ENCODE measurements at places on chromosomes 7 and 10.

DNA sequence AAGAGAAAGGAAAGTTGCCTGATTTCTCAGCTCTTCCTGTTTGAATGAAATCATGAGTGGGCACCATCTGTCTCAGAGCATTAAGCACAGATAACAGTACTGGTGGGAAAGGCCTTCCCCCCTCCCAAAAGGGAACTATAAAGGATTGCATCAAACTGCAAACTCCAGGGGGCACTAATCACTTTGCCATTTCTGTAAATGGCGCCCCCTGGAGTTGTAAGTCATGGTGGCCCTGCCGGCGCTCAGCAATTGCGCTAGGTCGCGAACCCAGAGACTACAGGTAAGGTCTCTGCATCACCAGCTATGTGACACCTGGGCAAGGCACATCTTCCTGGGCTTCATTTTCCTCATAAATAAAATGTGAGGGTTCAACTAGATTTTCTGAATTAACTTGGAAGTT is 11.1 kb downstream of the LRRC4 start:
- no peak for DNase-seq

GRCh38 chr7:87170828-87171227 is 18.6 kb downstream of the DMTF1 start:
- DNase-seq: no peak

GRCh38 chr10:132702601-132703418 is 83.1 kb downstream of the NKX6-2 start:
- no peak for DNase-seq

- DNase-seq: no peak
These were observed 154.0 kb downstream of the PLXDC2 start for GRCh38 chr10:19970256-19970655.

- no peak for DNase-seq
These were observed 36.2 kb upstream of the GTF2IRD1 start for GRCh38 chr7:74417419-74417971.

DNA sequence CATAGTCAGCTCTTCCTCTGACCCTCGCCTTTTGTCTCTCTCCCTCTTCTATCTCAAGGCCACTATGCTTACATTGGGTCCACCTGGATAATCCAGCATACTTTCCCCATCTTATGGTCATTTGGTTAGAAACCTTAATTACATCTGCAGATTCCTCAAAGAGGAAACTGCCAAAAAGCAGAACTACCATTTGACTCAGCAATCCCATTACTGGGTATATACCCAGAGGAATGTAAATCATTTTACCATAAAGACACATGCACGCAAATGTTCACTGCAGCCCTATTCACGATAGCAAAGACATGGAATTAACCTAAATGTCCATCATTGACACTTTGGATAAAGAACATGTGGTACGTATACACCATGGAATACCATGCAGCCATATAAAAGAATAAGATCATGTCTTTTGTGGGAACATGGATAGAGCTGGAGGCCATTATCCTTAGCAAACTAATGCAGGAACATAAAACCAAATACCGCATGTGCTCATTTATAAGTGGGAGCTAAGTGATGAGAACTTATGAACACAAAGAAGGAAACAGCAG is 114.8 kb upstream of the NPY start:
- DNase-seq: no peak

GRCh38 chr7:38296059-38296857 is 22.8 kb upstream of the TARP start:
- no peak for DNase-seq

GRCh38 chr7:83478616-83479015 is 170.3 kb downstream of the SEMA3E start:
- DNase-seq: no peak

DNA sequence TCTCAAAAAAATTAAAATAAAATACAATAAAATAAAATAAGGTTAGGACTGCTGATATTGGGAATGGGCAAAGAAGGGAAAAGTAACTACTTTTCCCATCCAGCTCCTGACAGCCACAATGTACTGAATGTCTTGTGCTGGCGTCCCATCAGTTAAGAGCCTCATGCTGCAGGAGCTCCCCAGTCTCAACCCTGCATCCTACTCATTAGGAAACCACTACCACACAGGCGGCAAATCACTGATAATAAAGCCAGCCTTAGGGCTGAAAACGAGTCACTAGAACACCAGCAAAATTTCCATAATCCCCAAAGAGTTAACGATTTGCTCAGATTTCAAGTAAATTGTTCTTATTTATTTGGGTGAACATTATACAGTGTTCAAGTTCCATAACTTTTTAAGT is 4.3 kb downstream of the YWHAG start:
- no peak for DNase-seq

GRCh38 chr7:103762877-103763276 is 226.6 kb downstream of the RELN start:
- DNase-seq: no peak

GRCh38 chr7:123431075-123431614 is 103.2 kb downstream of the IQUB start:
- no peak for DNase-seq

GRCh38 chr7:8082762-8083161 is 114.2 kb downstream of the GLCCI1 start:
- no peak for DNase-seq

DNA sequence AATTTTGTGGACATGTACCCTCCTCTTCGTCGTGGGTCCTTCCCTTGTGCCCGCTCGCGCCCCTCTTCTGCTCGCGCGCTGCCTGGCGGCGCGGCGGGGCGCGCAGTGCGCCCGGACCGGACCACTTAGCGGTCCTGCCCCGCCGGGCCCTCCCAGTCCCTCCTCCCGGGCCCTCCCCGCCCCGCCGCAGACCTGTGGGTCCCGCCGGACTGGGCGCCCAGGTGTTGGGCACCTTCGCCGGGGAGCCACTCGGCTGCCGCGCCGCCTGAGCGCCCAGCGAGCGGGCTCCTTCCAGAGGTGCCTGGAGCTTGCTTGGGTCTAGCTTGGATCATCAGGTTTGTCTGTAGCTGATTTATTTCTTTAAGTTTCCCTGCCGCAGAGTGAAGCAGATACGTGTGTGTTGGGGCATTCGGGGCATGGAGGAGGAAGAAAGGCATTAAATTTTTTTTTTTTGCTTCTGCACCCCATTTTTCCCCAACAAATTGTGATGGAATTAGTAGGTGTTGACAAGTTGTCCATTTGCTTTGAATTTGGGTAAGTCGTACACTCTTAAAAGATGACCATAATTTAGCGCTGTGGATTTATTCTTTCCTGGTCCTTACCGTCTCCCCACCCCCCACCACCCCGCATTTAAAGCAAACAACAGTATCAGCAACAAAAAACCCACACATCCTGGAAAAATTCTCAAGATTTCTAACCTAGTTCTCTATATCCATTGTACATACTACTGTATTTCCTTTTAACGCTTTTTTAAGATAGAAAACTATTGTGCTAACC is 905 bp downstream of the C1GALT1 start:
- DNase-seq: no peak

DNA sequence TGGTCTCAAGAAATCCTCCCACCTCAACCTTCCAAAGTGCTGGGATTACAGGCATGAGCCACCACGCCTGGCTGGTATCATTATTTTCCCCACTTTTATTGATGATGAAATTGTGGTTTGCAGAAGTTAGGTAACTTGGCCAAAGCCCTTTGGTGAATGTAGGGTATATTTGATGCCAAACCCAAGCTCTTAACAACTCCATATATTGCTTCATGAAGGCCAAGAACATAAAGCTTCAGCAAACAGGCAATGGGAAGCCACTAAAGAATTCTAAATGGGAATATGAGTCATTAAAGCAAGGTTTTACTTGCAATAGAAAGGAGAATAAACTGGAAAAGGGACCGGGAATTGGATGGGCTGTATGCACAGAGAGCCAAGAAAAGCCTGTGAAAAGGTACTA is 142.7 kb downstream of the KMT2E start:
- DNase-seq: no peak

- DNase-seq: no peak
These were observed 81.3 kb downstream of the RAPGEF5 start for GRCh38 chr7:22275661-22276060.

- DNase-seq: no peak
These were observed 27.9 kb upstream of the HSPA12A start for GRCh38 chr10:116770281-116770680.

GRCh38 chr7:33918438-33919143 is 13.3 kb downstream of the BMPER start:
- no peak for DNase-seq

DNA sequence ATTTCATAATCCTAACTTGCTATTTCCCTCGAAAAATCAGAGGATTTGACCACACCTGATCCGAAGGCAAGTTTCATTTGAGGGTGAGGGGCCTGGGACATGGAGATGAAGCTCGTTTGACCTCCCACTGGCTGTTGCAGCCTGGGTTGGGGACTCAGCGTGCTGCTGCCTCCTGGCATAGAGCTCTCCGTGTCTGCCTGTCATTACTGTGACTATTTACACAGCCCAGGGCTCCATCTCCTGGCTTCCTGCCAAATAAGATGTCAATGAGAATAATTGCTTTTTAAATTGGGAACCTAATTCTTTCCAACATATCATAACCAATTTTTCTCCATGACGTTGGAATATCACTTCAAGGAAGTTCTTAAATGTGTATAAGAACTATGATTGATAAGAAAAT is 139.3 kb upstream of the COBL start:
- DNase-seq: no peak

DNA sequence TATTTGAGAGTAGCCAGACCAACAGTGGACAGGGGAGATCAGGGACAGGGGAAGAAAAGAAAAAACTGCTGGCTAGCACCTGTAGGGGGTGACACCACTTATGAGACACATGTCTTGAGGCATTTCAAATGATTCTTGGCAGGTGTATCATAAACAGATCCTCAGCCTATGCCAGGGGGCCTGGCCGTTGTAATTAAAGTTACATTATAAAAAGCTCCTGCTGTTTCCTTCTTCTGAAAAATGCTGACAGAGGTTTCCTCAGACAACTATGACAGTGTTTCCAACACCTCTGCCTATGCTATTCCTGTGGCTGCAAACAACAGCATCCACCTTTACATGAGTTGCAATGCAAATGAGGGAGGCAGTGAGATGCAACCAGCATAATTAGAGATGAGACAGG is 281.0 kb upstream of the PTER start:
- no peak for DNase-seq

- DNase-seq: no peak
These were observed 59.5 kb upstream of the PRPS1L1 start for GRCh38 chr7:18087026-18087686.

DNA sequence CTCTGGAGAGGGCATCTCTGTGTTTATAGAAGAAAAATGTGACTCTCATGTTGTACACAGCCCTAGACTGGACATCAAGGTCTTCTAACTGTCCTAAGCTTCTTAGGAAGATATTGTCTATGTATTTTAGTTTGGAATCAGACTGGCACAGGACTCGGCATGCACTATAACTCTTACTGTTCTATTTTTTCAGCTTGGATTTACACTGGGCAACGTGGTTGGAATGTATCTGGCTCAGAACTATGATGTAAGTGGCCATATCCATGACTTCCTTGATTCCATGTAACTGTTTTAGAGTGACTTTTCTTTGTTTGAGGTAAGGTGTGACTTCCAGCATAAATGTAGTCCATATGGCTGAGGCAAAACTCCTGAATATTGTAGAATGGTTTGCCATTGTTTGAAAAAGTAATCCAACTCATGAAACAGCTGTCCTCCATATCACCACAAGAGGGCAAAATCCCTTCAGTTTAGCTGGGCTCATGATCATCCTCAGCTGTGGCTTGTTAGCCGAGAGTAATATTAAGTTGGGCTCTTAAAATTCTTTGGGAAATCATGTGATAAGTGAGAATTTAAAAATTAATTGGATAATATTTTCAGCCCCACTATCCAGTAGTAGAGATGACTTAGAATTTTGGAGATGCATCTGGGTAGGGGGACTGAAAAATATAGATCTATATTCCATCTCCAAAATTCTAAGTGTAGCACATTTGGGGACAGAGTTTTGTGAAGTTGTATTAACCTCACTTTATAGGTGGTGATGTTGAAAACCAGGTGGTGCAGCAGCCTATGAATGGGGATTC is 10.4 kb downstream of the STMP1 start:
- DNase-seq: no peak

GRCh38 chr7:151899513-151900360 is 22.8 kb upstream of the PRKAG2 start:
- no peak for DNase-seq

- DNase-seq: no peak
These were observed 91.8 kb downstream of the ACTR3B start for GRCh38 chr7:152851326-152851725.

DNA sequence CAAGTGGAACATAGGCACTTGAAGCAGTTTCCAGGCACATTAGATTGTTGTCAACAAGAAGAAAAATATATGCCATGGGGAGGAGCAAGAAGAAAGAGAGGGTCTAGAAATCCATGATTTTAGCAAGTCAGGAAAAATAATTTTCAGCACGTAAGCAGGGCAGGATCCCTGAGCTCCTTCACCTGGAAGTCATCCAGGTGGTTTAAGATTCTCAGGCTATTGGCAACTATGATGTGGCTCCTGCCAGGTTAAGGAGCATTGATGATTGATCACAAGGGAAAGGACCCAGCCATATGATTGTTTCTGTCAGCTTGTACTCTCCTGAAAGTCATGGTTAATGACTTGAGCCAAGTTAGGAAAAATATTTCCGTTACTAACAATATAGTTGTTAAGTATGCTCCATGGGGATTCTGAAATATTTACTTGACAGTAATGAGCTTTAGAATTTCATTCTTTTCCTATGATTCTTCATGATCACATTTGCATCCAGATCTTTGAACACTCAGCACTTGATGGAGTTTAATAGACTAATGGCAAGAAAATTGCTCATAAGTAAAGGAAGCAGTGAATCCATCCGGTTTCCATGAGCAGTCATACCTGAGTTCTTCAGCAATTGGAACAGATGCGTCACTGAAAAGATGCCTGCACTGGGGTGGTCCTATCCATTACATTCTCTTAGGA is 209.1 kb downstream of the BICC1 start:
- DNase-seq: no peak

- DNase-seq: no peak
These were observed 352.7 kb downstream of the FRMD4A start for GRCh38 chr10:13977861-13978532.

GRCh38 chr7:95676691-95677090 is 80.4 kb upstream of the PDK4 start:
- DNase-seq: no peak

- DNase-seq: peak; percentile 55
These were observed 216.8 kb upstream of the CCDC6 start for GRCh38 chr10:60123172-60123571.

DNA sequence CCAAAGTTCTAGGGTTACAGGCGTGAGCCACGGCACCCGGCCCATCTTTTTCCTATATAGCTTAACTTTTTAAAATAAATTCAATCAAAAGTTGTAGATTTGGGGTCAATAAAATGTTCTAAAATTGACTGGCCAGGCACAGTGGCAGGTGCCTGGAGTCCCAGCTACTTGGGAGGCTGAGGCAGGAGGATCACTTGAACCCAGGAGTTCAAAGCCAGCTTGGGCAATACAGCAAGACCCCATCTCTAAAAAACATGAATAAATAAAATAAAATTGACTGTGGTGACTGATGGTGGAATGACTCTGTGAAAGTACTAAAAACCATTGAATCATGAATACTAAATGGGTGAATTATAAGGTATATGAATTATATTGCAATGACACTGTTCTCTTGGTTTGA is 20.8 kb downstream of the P4HA1 start:
- no peak for DNase-seq

Measured in non-pigmented ciliary epithelial cell (primary cell).